ENCODE measurements at places on chromosomes 2 and 18.

- ATAC-seq, result no peak
Observed at GRCh38 chr18:32674491-32674890, 98.3 kb downstream of the KLHL14 start.

DNA sequence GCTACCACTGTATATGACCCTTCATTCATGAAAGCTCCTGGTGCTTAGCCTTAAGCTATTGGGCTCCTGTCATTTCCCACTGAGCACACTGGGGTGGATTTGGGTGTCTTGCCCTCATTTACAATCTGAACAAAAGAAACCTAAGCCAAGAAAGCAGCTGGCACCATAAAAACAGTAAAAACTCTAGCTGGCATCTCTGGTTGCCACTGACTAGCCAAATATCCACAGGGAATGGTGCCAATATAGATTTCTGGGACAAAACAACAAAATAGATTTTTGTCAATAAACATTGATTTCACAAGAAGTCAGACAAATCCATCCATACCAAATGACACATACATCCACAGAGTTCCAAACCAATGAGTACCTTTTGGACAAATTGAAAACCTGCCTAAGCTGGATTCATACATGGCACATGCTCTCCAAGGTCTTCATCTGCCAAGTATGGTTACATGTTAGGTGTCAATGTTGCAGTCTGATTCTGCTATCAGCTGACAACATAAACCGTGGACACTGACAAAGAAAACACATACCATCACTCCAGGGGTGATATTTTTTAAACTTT, 1081.5 kb upstream of the ZEB2 start:
- ATAC-seq, result no peak

- ATAC-seq, result no peak
Observed at GRCh38 chr2:241495172-241496002, 13.0 kb downstream of the STK25 start.

- no peak for ATAC-seq
Observed at GRCh38 chr2:206488623-206489022, 45.3 kb downstream of the ADAM23 start.

- ATAC-seq, result no peak
Observed at GRCh38 chr2:23457990-23458682, 73.2 kb downstream of the KLHL29 start.

- ATAC-seq, result no peak
Observed at GRCh38 chr2:165214093-165214492, 10.2 kb upstream of the SCN3A start.

DNA sequence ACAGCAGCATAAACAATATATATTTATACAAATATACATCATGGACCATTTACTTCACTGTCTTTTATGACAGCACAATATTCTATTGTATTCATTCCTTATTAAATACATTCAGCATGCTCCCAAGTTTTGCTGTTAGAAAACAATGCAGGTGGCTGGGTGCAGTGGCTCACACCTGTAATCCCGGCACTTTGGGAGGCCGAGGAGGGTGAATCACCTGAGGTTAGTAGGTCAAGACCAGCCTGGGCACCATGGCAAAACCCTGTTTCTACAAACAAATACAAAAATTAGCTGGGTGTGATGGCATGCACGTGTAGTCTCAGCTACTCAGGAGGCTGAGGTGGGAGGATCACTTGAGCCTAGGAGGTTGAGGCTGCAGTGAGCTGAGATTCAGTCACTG, 39.0 kb downstream of the NPC1 start:
- ATAC-seq, result no peak

DNA sequence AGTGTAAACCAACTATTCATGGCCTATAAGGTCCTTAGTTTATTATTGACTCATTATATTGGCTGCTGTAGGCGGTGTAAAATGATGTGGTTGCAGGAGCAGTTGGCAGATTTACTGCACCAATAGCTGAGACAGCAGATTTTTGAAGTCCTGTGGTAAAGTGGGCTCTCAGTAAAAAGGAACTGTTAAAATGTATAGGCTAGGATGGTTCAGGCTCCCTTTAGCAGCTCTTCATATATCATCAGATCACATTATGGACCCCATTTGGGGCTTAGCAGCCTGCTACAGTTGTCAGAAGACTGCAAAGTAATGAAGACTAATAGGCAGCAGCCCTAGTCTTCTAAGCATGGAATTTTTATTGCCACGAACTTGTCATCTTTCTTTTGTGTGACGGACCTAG, 27.8 kb downstream of the MTX2 start:
- no peak for ATAC-seq

Measured in activated CD4-positive, CD25-positive, alpha-beta regulatory T cell treated with anti-CD3 and anti-CD28 coated beads, Interleukin-2, amount 50 U/mL, for 24 hours (primary cell).